ENCODE measurements at places on chromosomes 16 and 17.
A peak's percentile ranks its signal among the peaks of the same experiment; 100 is the strongest.

- DNase-seq, result no peak
Measured at GRCh38 chr16:68825427-68825826, 17.9 kb upstream of the TANGO6 start.

DNA sequence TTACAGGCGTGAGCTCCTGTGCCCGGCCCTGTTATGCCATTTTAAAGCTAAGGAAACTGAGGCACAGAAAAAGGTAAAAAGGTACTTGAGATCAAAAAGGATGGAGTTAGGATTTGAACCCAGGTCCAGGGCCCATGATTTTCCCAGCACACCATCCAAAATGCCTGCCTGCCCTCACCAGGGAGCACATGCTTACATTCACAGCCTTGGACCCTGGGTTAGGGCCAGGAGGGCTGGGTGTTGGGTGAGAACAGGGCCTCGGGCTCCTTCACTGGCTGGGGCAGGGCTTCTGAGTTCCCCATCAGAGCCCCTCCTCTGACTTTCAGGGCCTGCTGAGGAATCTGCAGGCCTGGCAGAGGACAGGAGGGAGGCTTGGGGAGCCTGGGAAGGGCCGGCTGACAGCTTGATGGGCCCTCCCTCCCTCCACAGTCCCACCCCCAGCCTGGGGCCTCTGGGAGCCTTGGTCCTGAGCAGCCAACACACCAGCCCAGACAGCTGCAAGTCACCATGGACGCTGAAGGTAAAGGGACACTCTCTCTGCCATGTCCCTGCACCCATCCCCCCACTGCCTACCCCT is at the start of gene QPRT:
Gene QPRT, plus strand, starts transcription at position 490 of the 577 bp plus-strand sequence. Its CDS starts 18 bp downstream, at position 508.
- peak; percentile 54 for DNase-seq

DNA sequence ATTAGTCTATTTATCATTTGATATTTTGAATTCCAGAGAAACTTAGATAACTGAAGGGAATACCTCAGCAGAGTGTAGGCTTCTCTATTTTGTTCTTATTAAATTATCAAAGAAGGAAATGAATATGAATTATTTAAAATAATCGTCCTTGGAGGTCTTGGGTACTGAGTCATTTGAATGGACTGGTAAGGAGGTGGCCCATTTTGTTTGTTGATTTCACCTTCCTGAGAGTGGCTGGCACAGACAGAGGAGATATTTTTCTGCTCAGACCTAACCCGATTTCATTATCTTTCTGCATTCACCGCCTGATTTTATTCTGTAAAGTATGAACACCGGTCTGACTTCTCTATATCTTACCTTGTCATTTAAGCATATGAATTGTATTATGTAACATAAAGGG is 88.0 kb downstream of the USP22 start:
- DNase-seq, result no peak

DNA sequence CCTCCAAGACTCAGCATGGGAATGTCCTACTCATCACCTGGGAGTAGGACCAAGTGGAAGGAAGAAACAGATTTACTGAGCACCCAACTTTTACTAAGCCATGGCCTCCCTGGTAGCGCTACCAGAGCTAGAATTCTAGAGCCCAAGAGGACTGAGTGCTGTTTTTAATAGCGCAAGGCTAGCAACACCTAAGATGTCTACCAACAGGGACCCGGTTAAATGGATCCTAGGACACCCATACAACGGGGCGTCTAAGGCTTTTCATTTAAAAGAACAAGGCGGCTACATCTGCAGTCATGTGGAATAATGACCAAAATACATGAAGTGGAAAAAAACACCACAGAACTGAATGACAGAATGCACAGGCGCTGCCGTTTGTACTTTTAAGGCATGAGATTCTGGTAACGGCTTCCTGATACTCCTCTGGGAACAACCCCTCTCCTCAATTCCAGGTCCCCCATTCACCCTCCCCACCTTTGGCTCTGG is 5.1 kb downstream of the GGA2 start:
- DNase-seq, result no peak

DNA sequence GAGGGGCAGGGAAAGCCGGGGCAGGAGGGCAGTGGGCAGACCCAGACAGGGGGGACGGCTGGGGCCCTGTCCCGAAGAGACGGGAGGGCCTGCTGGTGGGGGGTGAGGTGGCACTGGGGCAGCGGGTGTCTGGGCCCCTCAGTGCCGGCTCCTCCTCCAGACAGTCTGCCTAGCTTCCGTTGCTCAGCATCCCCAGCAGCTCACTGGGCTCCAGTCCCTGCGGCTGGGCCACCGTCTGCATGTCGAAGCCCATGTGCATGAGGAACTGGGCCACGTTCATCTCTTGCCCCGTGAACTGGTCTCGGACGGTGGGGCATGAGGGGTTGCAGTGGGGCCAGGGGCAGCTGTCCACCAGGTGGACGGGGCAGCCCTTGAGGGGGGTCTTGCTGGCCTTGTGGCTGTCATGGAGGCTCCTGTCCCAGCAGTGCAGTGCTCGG is 5.8 kb upstream of the MYADML2 start:
- DNase-seq, result no peak

DNA sequence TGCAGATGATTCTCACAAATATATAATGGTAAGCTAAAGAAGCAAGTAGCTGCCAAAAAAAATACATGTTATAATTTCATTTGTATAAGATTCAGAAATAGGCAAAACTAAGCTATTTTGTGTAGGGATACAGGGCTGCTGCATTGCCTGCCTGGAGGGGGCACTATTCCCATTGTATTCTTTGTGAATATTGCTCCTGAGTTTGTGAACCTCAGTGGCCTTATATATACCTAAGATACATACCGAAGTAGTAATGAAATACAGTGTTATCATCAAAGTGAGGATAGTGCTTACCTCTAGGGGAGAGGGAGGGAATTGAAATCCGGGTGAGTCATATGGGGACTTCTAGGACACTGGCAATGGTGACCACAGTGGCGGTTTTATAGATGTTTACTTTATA is 53.5 kb downstream of the C17orf58 start:
- peak; percentile 2 for DNase-seq

DNA sequence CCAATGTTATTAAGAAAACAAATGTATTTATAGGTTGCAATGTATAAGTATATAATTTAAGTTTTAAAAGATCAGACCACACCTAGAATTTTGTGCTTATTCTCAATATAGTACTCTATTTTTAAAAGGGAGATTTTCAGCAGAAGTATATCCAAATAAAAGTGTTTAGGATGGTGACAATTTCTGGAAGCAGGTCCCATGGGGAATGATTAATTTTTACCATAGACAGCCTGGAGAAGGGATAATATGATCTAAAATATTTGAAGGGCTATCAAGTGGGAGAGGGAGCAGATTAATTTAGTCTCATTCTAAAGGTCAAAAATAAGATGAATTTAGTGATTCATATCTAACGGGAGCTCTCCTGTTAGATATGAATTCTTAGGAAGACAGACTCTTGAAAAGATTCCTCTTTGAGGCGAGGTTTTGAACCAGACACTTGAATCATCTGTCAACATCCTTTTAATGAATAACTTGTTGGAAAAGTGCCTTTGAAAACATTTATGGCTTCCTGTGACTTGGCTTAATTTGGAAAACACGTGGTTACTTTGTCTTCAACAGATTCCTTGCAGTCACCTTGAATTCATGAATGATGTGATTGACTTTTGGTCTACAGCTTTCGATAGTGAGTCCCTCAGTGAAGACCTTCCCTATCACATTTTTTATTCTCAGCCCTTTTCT is 29.3 kb upstream of the SMIM36 start:
- DNase-seq, result peak; percentile 91

DNA sequence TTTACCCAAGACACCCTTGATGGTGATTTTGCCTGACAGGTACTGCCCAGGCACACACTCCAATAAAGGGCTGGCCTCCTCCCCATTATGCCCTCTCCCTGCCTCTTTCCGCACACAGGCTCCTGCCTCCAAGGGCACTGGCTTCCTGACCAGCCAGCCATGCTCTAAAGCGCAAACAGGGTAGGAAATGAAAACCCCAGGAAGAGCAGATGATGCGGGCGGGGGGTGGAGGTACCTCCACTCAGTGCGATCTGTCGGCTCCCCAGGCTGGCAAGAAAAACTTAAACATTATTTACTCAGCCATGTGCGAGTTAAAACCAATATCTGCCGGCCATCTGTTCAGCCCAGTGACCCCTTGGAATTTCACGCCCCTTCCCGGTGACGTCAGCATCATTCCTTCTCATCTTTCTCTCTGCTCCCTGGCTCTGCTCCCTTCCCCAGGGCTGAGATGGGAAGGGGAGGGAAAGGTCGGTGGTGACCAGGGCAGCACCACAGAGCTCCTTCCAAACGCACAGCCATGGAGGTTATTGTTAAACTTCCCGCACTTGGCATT is 262.5 kb downstream of the CBLN1 start:
- DNase-seq, result peak; percentile 41

- peak; percentile 17 for DNase-seq
Measured at GRCh38 chr16:424623-425081, 797 bp upstream of the RAB11FIP3 start.

- DNase-seq, result no peak
Measured at GRCh38 chr16:29745853-29746345, at the start of gene C16orf54. Gene C16orf54, minus strand, starts transcription at chr16:29745990. Its CDS starts 1,039 bp downstream, at chr16:29744951.

Data from fibroblast of skin of right biceps (primary cell).